ENCODE measurements at places on chromosomes 12 and 14.

- DNase-seq: no peak
Observed at GRCh38 chr14:36676236-36676635, 14.6 kb downstream of the PAX9 start.

- DNase-seq: no peak
Observed at GRCh38 chr14:96598332-96598928, 96.2 kb downstream of the PAPOLA start.

DNA sequence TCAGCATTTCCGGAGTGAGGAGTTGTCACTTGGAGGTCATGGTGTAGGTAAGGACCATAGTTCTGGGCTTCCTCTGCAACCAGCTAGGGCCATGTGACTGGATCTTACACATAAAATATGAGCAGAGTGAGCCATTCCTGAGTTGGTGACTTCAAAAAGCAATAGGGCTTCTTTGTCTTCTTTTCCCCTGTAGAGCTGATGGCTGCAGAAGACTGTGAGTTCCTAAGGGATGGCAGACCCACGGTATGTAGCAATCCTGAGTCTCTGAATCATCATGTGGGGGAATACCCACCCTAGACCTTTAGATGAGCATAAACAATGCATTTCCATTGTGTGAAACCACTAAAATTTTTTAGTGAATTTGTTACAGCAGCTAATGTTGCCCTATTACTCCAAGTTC is 151.1 kb upstream of the TBX3 start:
- DNase-seq: no peak

DNA sequence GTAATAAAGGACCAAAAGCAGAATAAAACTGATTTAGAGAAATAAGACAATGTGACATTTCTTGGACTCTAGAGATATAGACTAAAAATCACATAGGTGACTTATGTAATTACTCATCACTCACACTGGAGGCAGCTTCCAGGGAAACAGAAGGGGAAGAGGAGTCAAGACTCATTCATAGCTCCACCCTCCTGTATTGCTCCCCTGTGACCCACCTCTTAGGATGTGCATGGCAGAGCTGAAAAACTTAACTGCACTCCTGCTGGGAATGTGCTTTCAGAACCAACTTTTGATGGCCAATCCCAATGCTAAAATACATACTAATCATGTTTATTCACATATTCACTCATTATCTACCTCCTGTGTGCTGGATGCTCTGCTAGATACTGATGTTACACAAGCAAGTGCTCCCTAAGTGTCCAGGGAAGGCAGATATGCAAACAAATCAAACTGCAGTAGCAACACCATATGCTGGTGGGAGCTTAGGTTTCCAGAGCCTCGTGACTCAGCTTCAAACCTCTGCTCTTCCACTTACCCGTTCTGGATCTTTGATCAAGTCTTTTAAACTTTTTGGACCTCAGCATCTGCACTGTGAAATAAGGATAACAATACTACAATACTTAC is 316.1 kb downstream of the GALC start:
- no peak for DNase-seq

DNA sequence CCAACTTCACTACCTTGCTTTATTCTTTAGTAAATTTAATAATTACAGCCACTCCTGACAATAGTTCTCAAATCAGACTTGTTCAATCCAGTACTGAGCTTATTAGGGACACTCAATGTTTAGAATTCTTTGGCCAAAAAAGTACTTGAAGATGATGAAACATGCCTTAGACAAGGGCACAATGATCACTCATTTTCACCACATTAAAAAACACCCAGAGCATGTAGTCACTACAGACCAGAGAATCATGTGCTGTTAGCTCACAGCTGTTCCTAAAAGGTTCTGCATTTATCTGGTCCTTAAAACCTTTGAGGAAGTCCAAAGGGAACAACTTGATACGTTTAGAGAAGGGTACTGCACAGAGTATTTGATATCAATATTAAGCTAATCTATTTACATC is 98.7 kb downstream of the INSM2 start:
- no peak for DNase-seq

Measured in activated naive CD8-positive, alpha-beta T cell treated with anti-CD3 and anti-CD28 coated beads, Interleukin-2, amount 50 U/mL, for 24 hours (primary cell).